ENCODE measurements at places on chromosomes 6 and 20.

- no peak for DNase-seq
These were observed 322.2 kb downstream of the PLCB1 start for GRCh38 chr20:8454137-8454712.

DNA sequence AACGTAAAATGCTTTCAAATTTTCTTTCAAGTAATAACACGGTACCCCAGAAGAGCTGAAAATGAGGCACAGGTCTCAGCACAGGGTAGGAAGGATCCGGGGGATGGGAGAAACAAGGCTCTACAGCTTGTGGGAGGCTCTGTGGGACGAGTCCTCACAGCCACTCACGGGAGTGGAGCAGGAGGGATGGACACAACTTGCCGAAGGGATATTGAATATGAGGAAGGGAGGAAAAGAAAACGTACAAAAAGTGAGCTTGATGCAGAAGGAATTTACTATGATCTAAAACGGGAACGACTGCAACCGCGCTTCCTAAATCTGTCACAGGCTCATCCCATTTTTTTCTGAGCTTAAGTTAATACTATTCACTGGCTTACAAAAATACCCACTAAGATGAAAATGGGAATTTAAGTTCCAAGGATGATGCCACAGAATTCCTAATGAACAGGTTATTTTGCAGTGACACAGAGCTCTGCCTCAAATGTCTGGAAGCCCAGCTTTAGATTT, 72.9 kb downstream of the FYN start:
- DNase-seq, result no peak

DNA sequence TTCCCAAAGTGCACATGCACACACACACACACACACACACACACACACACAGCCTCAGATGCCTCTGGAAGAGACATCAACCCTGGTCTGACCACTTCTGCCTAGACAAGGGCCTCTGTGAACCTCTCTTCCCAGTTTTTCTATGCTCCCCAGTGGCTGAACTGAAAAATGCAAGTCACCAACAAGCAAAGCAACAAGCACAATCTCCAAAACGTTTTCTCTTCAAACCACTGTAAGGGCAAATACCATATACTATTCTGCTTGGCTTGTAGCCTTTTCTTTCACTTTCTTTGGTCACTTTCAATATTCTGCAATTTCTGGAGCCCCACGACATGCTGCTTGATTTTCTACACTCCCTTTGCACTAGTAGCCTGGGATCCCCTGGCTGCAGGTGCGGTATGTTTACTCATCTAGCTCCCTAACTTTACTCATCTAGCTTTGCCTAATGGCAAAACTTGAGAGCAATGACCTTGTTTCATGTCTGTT, 121.4 kb upstream of the DST start:
- no peak for DNase-seq

DNA sequence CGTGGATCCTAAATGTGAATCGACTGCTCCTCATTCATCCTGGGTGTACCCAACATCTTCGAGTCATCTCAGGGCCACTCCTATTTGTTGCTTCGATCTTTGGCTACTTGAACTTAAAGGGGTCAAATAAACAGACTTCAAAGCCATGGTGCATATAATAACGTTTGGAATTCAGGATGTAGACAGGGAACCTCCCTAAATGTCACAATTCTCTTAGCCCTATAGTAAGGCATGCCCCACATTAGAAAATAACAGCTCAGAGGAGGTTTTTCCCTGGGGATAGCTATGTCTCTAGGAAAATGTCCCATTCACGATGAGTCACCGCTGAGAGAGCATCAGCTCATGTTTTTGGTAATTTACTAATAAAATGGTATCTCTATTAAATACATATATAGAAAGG, 54.8 kb upstream of the BMP6 start:
- DNase-seq, result no peak

GRCh38 chr6:27388293-27389197, at the start of gene ZNF391:
Gene ZNF391 (plus strand): TSS chr6:27388759. CDS start chr6:27400371, 11,612 bp downstream.
- DNase-seq, result peak; percentile 59

GRCh38 chr6:130826442-130827246, 562 bp upstream of the SMLR1 start:
- no peak for DNase-seq

DNA sequence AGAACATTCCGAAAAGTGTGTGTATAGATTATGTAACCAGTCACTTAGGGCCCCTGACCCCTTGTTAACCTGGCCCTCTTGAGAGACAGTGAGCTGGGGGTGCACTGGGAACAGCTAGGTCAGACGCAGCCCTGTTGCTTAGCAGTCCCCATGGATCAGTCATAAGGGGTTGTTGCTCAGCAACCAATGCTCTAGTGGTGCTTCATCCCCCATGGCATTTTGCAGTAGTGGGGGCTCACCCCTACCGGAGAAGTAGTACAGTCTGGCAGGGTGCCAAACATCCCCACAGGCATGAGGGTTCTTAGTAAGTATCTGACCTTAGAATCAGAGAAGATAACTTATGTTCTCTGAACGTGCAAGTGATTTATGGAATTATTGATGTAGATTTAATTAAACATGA, 12.3 kb downstream of the PKIB start:
- no peak for DNase-seq

GRCh38 chr20:25344634-25345033, 46.0 kb downstream of the ABHD12 start:
- DNase-seq, result no peak

Measured in stimulated activated CD4-positive, alpha-beta T cell treated with anti-CD3 and anti-CD28 coated beads, Interleukin-12 subunit alpha, Interleukin-12 subunit beta, amount 100 ng/mL, for 24 hours (primary cell).